Right cardiac atrium (tissue), 5 donors: ENCODE measurements at places on chromosomes 7 and 10. TPM values are rescaled to one million over a fixed set of nuclear protein-coding genes. Genes with fewer than 3 reads are reported as not detected.

Gene PDZD7
- total RNA-seq, result 0.33 TPM

Gene FAM25C
- not detected for total RNA-seq

Gene GNGT1
- not detected for total RNA-seq

Gene STOX1
- 0.15 TPM for total RNA-seq

Gene ATG9B
- not detected for total RNA-seq

Gene IL6
- 0.43 TPM for total RNA-seq

Gene DPYSL4
- total RNA-seq, result 1.9 TPM

Gene STAG3
- not detected for total RNA-seq

Gene HMX3
- not detected for total RNA-seq

Gene NPTX2
- total RNA-seq, result 1.8 TPM

Gene ERCC6
- 16.5 TPM for total RNA-seq

Gene NPC1L1
- total RNA-seq, result 0.08 TPM

Gene KAZALD1
- total RNA-seq, result 12.1 TPM

Gene GNA12
- 68.1 TPM for total RNA-seq

Gene POR
- total RNA-seq, result 122 TPM

Gene RNF148
- 0.61 TPM for total RNA-seq

Gene EBLN1
- total RNA-seq, result not detected

Gene NRCAM
- total RNA-seq, result 1.1 TPM

Gene PANK1
- total RNA-seq, result 14.0 TPM

Gene UPK3BL2
- 6.2 TPM for total RNA-seq

Gene POLR2J
- total RNA-seq, result 62.3 TPM

Gene CYP26C1
- total RNA-seq, result not detected

Gene USP6NL
- total RNA-seq, result 10.8 TPM
